ENCODE measurements at places on chromosomes 5 and 9.

DNA sequence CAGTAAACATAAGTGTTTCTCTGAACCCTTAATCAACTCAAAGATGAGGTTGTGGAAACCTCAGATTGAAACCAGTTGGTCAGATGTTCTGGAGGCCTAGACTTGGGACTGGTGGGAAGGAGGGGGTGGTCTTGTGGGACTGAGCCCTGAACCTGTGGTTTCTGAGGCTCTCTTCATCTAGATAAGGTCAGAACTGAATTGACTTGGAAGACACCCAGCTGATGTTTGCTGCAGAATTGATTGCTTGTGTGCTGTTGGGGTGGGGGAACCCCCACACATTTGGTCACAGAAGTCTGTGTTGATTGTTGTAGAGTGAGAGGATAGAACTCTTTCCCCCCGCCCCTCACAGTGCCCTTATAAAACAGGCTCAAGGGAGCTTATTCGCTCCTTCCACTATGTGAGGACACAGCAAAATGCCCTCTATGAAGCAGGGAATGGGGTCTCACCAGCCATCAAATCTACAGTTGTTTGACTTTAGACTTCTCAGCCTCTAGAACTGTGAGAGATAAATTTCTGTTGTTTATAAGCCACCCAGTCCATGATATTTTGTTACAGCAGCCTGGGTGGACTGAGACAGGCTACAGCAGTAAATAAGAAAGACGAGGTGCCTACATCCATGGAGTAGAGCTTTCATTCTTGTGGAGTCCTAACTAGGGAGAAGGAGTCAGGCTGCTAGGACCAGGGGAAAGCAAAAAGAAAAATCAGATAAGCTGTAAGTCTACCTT is 25.7 kb upstream of the UGCG start:
- no peak for DNase-seq

GRCh38 chr9:137757139-137757538 is 120.4 kb upstream of the CACNA1B start:
- no peak for DNase-seq

- DNase-seq, result no peak
These were observed 64.1 kb upstream of the RAD23B start for GRCh38 chr9:107218829-107219485.

DNA sequence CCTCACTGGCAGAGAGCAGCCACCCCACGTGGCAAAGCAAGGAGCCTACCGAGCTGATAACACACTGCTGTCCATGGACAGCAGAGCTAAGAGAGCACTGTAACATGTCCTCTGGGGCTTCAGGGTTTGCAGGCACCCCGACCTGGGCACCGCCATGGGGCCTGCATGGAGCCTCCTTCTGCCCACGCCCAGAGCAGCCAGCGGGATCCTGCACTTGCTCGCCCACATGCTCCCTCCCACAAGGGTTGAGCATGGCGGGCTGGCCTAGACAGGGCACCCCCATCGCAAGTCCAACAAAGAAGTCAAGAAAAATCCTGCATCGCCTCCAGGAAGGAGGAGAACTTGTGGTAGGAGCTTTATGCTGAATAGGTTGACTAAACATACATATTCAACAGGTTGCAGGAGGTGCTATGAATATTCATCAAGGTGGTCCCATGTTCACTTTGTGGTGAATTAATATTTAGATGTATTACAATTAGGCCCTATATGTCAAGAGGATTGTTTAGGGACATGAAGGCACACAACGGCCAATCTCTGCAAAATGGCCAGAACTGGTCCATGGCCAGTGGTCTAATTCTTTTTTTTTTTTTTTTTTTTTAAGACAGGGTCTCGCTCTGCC is 3.8 kb upstream of the MIGA2 start:
- no peak for DNase-seq

GRCh38 chr9:110451726-110452125 is 114.1 kb upstream of the TXNDC8 start:
- DNase-seq, result no peak

GRCh38 chr5:119071561-119071995 is 691 bp downstream of the DMXL1 start:
- no peak for DNase-seq

DNA sequence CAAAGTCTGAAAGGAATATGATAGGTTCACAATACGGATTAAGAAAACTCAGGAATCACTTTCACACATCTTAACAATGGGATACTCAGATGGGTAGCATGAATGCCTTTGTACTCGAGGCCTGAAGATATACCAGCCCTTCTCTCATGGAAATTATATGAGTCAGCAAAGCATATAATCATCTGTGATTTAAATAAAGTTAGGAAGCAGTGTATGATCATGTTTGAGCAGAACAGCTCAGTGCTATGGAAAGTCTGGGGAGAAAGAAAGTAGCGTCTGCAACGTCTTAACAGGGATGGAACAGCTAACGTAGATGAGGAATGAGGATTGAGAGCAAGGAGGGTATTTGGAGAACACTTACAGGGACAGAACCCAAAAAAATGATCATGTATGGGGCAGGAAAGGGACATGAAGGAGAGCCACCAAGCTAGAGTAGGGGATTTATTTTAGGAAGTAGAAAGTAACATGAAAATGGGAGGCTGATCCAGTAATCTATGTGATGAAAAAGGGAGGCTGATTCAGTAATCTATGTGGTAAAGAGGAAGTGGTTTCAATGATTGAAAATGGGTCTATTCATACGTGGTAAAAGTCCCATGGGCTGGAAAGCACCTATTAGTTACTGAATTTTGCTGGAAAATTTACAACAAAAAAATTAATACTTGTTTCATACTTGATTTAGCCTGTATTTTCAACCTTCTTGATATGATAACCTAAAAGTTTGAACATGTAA is 85.9 kb downstream of the GNA14 start:
- DNase-seq, result no peak

DNA sequence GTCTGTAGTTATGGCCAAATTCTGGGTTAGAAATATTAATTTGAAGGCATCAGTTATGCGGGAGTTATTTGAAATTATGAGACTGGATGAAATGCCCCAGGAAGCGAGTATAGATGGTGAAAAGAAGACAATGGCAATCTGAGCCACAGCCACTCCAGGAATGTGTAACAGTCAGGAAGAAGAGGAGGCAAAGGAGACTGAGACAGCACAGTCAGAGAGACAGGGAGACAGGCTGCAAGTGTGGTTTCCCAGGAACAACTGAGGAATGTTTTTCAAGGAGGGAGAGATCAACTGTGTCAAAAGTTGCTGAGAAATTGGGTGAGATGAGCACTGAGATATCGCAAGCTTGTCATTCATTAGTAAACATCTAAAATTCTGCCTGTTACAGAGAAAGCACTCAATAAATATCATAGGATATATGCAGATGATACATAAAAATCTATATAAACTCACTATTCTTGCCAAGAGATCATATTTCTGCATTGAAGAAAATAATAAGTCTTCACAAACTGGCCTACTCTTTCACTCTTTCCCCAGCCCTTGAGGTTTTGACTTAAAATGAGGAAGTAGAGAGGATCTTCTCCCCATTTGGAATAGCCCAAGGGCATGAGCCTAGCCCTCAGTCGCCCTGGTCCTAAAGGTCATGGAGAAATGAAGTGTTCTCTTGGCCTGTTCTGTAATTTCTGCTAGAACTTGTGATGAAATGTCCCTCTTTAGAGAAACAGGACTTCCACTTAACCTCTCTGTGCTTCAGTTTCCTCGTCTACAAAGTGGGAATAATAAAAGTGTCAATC is 48.5 kb upstream of the RLN1 start:
- no peak for DNase-seq

DNA sequence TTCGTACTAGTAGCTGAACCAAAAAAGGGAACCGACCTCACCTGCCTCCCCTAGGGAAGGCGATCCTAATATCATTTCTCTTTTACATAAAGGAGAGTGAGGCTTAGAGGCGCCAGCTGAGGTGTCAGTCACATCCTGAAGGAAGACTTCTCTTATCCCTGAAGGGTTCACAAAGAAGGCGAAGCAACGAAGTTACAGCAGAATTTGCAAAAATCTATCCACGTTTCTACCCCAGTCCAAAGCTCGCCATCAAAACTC is 598 bp upstream of the KIAA1191 start:
- DNase-seq, result no peak

DNA sequence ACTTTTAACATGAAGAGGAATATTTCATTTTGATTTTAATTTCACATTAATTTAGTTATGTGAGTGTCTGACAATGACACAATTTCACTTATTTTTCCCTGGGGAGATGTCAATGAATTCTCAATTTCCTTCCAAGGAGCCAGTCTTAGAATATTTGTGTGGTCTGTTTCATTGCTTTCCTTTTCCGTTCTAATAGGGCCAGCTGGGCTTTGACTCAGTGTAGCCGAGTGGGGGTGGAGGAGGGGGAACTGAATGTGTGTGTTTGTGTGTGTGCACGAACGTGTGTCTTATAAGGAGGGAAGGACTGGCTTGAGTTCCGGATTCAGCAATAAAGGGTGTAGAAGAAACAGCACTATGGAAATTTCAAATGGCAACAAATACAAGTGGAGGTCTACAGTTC is 100.0 kb downstream of the BASP1 start:
- DNase-seq, result no peak

DNA sequence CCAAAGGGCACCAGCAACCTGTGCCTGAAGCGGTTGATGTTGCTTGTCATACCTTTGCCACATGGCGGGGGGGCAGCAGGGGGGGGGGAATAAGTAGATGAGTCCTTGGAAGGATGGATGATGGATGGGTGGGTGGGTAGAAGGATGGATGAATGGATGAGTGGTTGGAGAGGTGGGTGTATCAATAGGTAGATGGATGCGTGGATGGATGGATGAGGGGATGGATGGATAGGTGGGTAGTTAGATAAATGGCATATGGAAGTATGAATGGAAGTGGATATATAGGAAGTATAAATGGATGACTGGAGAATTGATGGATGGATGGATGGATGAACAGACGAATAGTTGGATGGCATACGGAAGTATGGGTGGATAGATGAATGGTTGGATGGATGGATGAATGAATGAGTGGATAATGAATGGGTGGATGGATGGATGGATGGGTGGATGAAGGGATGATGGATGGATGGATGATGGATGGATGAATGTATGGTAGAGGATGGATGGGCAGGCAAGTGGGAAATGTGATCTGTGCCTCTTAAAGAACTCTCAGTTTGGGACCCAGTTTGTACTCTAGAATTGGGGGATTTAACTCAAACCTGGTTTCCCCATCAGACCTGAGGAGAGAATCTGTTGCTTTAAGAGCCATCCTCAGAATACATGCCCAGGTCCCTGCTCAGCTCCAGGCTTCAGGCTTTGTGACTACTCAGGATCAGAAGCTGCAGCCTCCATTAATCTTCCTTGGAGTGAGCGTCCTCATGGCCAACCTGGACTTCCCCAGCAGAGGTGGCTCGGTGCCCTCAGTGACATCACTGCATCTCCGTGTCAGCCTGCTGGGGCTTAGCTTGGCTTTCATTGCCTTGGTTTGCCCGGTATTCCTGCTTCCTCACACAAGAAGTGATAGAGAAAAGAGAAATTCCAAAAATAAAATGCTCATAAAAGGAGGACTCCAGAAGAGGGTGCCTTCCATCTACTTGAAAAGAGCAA is 27.6 kb upstream of the SUSD3 start:
- no peak for DNase-seq

DNA sequence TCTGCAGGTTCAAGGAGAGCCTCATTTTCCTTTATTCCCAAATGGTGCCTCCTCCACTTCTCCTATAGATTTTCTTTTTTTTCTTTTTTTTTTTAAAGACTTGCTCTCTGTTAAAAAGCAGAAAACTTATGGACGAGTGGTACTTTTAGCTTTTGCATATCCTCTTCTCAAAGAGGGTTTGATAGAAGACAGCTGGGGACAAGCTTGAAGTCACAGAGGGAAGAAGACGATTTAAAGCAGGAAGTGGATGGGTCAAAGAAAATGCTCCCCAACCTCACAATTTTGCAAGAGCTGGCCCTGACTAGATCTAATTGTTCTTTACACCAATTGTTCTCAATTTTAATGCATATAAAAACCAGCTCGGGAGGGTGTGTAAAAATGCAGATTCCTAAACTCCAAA is 48.9 kb downstream of the APBA1 start:
- no peak for DNase-seq

DNA sequence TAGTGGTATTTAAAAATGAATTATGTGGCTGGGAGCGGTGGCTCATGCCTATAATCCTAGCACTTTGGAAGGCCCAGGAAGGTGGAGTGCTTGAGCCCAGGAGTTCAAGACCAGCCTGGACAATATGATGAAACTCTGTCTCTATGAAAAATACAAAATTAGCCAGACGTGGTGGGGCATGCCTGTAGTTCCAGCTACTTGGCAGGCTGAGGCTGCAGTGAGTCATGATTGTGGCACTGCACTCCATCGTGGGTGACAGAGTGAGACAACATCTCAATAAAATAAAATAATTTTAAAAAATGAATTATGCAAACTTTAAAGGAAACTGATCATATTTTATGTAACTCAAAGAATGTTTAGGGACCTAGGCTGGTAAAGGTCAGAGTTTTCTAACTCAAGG is 310.8 kb upstream of the DMRT1 start:
- DNase-seq, result no peak

DNA sequence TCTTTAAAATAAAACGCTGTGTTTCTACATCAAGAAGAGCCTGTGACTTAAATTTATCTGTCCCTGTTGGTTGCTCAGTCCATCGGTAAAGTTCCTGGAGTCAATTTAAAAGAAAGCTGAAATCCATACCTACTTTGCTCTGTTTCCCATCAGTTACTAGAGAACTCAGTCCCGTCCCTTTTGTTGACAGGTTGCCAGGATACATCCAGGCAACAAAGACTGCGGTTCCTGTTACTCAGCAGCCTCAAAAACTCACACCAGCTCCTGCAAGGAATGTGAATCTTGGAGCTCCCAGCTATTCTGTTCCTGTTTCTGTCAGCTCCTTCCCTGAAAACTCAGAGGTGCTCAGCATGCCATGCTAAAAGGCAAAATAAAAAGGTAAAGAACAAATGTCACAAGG is at the start of gene ZNF474:
Gene ZNF474 (plus strand): TSS at position 241 of the 400 bp plus-strand sequence. CDS start 22,445 bp downstream, outside the sequence.
- DNase-seq, result no peak

- no peak for DNase-seq
These were observed 466 bp downstream of the SMC2 start for GRCh38 chr9:104094534-104095015.

- DNase-seq, result no peak
These were observed 23.6 kb upstream of the ANXA2R start for GRCh38 chr5:43063721-43064171.

- DNase-seq, result no peak
These were observed at the start of gene PCDHGA7 for GRCh38 chr5:141382469-141383294. Gene PCDHGA7, plus strand, starts transcription at chr5:141382742. Its CDS starts 158 bp downstream, at chr5:141382900.

- DNase-seq, result no peak
These were observed 471.9 kb downstream of the MTRR start for GRCh38 chr5:8340739-8341344.

DNA sequence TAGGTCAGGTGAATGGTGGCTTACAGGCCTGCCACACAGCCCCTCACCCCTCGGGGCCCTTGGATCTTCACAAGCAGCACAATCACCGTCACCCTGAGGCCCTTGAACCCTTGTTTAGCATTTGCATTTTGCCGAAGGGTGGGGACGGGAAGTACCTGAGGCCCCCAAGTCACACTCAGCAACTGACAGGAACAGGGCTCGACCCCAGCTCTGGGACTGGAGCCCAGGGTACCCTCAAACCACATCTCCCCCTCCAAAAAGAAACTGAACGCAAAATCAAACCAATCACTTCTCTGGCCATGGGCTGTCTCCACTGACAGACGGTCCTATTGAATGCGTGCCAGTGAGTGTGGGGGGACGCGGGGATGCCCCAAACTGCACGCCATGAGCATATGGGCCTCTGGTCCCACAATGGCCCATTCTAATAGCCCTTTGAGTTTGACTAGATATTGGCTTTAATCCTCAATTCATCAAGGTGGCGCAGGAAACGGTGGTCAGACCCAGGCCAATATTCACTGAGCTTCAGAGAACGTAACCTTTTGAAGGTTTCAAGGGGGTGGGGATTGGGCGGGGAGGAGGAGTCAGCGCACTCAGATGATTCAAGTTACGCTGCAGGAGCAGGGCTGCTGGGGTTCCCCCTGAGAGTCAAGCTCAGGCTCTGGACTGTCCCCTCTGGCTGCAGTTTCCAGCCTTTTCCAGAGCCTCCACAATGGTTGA is 176.0 kb downstream of the DAB2IP start:
- no peak for DNase-seq
